ENCODE measurements at places on chromosomes 11 and 22.
A peak's percentile ranks its signal among the peaks of the same experiment; 100 is the strongest.

- peak; percentile 41 for DNase-seq
These were observed 3.1 kb downstream of the TNKS1BP1 start for GRCh38 chr11:57321388-57322255.

DNA sequence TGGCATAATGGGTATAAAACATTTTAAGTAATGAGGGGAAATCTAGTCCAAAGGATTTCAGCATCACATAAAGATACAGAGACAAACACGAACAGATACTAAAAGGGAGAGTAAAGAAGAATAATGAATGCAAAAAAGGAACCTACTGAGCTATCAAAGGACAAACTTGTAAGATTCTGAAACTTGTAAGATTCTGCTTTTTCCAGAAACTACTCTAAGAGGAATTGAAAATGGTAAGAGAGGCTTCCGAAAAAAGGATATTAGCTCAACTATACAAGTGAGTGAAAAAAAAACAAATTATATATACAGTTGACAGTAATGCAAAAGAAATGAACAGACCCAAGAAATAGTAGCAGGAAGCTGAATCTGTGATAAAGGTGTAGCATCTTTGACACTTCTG is 37.7 kb downstream of the POLD3 start:
- no peak for DNase-seq

DNA sequence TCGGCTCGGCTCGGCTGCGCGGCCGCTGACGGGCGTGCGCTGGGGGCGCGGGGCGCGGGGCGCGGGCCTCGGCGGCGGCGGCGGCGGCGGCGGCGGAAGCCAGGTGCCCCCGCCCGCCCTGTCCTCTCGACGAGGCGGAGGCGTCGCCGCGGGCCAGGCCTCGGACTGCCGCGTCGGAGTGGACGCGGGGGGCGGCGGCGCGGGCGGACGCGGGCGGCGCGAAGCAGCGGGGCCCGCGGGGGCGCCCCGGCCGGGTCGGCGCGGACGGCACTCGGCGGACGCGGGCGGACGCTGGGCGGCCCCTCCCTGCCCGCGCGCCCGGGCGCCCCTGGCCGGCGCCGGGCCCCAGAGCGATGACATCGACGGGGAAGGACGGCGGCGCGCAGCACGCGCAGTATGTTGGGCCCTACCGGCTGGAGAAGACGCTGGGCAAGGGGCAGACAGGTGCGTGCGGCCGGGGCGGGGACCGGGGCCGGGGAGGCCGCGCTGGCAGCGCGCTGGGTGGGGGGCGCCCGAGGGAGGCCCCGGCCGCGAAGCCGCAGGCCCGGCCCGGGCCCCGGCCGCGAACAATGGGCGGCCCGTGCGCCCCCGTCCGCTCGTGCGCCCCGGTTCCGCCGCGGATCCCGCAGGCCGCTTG is at the start of gene BRSK2:
Gene BRSK2 (plus strand): TSS at position 3 of the 637 bp plus-strand sequence. CDS start 351 bp downstream, at position 354.
- DNase-seq, result peak; percentile 46

- DNase-seq, result no peak
These were observed 1182.7 kb downstream of the BRD1 start for GRCh38 chr22:48644997-48645396.

Data from small intestine (tissue), 16 donors.